ENCODE measurements at places on chromosomes 16 and 17.
A peak's percentile ranks its signal among the peaks of the same experiment; 100 is the strongest.

- no peak for DNase-seq
Measured at GRCh38 chr16:64914-65255, 7.5 kb downstream of the RHBDF1 start.

DNA sequence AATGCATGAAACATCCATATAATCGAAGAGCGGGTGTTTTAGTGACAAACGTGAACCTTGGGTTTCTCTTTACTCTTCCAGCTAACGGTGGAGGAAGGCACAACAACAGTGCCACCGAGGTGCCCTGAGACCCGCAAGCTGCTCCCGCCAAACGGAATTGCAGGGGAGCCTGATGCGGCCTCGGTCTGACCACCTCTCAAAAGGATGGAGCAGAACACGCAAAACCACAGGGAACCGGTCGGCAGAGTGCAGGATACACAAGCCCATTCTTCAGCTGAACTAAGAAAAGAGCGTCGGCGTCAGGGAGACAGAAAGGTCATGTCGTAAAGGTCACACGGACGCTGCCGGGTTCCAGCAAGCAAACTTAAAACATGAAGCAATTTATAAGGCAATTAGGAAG is 109.5 kb upstream of the ZNF750 start:
- no peak for DNase-seq

GRCh38 chr17:42980766-42981397 is 517 bp downstream of the RUNDC1 start:
- DNase-seq, result peak; percentile 61

- no peak for DNase-seq
Measured at GRCh38 chr17:36859706-36860105, 77.6 kb upstream of the LHX1 start.

DNA sequence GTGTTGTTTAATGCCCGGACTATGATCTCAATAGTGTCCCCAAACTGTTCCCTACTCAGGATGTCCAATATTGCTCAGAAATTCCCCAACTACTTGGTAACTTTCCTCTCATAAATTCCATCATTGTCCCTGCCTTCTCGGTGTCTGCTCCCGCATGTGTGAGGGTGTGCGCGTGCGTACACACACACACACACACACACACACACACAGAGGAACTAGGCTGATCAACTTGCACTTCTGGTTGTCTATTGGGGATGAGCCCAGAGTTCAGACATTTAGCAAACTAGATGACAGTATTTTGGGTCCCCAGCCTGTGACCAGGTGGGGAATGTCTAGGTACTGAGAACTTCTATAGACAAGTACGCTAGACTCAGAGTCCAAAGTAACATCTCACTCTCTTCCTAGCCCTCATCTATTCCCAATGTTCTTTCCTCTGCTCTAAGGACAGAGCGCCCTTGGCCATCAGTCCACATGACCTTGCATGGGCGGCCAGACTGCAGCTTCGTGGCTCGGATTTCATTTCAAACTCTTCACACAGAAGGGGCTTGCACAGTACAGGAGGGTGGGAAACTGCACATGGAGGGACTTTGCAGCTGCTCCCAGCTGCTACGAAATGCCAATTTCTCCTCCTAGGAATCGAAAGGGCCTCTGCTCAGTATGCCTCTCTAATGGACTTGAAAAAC is 5.3 kb downstream of the HS3ST3A1 start:
- no peak for DNase-seq

DNA sequence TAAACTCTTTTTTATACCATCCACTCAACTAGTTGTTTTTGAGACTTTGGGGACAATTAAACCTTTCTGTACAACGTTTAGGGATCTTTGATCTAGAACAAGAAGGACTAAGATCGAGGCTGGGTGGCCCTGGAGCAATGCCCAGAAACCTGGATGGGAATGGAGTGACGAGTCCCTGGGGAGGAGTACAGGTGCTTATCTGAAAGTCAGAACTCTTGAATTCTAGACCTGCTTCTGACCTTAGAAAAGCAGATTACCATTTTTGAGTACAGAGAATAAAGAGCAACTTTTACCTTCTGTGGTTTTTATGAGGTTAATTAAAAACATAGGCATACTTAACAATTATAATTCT is 17.8 kb downstream of the UBE2Z start:
- DNase-seq, result no peak

DNA sequence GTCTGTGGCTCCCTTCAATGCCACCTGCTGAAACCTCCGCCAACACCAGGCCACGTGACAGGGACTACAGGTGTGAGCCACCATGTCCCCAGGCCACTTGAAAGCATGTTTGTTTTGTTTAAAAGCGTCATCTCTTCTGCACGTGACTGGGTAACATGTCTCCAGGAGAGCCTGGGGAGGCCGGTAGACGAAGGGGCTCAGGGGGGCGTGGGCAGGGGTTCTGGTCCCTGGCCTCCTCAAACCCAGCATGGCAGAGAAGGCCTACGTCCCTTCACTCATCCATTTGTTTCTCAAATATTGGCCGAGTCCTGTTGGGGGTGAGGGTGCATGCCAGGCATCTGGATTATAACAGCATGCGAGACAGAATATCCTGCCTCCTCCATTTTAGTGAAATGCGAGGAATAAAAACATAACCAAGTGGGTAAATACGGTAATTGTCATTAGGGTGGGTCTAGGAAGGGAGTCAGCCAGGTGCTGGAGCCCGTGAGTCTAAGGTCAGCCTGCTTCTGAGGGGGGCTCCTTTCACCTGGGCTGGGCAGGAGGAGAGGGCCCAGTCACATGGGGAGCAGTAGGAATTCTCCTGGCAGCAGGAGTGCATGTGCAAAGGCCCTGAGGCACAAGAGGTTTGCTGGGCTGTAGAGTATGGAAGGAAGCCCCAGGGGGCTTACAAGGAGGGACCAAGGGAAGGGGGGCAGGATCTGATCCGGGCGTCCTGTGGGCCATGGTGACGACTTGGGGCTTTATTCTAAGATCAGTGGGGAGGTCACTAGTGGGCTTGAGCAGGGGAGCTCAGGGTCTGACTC is 26.8 kb upstream of the CIBAR2 start:
- no peak for DNase-seq

DNA sequence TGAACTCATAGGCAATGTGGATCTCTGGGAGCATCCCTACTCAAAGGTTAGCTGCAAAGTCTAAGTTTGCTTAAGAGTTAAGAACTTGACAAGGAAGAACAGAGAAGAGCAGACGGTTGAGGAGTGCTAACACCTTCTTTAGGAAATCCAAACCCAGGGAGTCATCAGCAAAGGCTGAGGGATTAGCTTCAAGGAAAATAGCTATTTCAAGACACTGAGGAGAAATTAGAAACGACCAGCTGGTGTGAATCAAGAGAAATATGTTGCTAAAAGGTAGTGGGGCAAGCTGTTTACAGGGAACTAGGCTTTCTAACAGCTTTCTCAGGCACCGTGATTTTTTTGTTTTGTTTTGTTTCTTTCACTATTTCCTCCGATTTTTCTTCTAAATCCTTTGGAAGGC is 90.7 kb downstream of the CDH8 start:
- no peak for DNase-seq

DNA sequence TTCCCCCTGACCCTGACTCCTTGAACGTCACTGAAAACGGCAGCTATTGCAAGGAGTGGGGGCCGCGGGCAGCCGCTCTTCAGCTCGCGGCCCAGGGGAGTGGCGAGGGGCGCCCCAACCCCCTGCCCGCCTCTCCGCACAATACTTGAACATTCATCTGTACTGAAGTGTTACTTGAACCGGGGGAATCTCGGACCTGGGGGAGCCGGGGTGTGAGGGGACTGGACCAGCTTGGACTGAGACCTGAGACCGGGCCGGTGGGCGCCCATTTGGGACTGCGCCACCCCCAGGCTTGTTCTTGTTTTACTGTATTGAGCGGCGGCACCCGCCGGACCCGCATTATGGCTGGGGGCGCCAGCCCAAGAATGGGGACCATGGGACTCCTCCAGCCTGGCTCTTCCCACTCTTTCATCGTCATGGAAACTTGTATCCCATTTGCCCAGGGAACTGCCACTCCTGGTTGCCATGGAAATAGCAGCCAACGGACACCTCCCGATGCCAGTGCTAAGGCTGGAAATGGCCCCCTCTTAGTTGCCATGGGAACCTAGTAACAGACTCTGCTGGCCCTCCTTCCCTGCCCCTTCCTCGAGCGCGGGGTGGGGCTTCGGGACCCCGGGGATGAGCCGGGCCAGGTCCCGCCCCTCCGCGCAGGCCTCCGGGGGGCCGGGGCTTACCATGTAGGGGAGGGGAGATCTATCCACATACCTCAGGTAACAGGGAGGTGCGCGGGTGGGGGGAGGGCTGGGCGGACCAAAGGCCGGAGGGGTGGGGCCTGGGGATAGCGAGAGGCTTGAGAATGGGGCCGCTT is 805 bp upstream of the ORAI3 start:
- DNase-seq, result no peak

- no peak for DNase-seq
Measured at GRCh38 chr17:4505187-4505586, 6.5 kb downstream of the SPNS2 start.

DNA sequence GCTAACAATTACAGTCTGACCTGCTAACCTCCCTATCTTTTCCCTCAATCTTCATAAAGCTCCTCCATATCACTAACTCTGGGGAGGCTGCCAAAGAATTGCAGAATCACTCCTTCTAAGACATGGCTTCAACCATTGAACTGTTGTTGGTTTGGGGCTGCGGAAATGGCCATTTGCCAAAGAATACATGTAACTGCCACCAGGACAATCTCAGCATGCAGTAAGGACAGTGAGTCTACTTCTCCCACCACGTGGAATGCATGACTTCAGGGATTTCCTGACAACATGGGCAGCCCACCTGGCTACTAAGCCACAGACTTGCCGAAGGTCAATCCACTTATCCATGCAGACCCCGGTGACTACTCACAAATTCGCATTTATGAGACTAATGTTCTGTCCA is 104.3 kb upstream of the NUDT7 start:
- DNase-seq, result no peak

DNA sequence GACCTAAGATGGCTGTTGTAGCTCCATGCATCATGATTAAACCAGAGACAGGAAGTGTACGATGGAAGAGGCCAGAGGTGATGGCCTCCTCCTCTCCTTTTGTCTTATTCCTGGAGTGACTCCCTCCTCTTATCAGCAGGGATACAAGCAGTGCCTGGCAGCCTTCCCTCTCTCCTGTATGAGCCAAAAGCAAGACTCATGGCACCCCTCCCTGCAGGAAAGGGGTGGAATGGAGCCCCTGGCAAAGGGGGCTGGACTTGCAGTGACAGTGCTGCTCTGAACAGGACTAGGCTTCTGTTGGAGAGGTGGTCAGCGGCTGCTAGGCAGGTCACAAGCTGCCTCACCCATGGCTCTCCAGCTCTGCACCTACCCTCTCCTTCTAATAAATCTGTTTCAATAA is 8.4 kb downstream of the TXNL4B start:
- DNase-seq, result no peak

- DNase-seq, result peak; percentile 57
Measured at GRCh38 chr17:58317421-58318064, 11.1 kb downstream of the TSPOAP1 start.

GRCh38 chr16:12573300-12573699 is 230.4 kb downstream of the CPPED1 start:
- no peak for DNase-seq
